ENCODE measurements at places on chromosomes 16 and 17. TPM values are rescaled to one million over a fixed set of nuclear protein-coding genes. Genes with fewer than 3 reads are reported as not detected.

- H3K27ac ChIP-seq: no peak overlapping the region
- H3K27me3 ChIP-seq: no peaks in the 10 kb centered on the region
- H3K36me3 ChIP-seq: no peaks in the 10 kb centered on the region
- DNase-seq: no peak
Measured at GRCh38 chr17:55246583-55246982, 18.2 kb upstream of the HLF start.

Gene IRX3
- total RNA-seq: 2.0 TPM

- H3K27ac ChIP-seq: peak overlapping the region; percentile 98
- H3K36me3 ChIP-seq: no peaks in the 10 kb centered on the region
- no peak for DNase-seq
- peak overlapping the region; percentile 87 for H3K4me3 ChIP-seq
- H3K4me1 ChIP-seq: peaks cover 16% of the 10 kb centered on the region
Measured at GRCh38 chr16:24538756-24539294, 541 bp upstream of the RBBP6 start.

DNA sequence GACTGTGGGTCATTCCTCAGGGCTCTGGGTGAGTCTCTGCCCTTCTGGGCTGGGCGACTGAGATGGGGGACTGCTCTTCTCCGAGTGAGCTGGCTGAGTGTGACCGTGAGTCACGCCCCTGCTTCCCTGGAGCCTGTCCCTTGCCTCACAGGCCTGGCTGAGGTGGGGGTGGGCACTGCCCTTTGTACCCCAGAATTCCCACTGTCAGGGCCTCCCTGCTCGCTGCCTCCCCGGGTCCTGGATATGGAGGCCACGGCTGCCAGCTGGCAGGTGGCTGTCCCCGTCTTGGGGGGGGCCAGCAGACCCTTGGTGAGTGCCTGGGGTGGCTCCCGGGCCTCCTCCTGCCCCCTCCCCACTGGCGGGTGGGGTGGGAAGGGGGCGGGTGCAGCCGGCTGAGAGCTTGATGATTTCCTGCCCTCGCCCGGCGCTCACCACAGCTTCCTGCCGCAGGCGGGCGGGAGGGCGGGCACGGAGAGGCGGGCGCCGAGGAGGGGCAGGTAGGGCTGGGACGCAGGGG lies at the start of gene LAT:
LAT (plus strand) TSS at position 434 of the 517 bp plus-strand sequence. CDS start 366 bp downstream, outside the sequence.
- H3K36me3 ChIP-seq: peaks cover 49% of the 10 kb centered on the region
- no peak within 1 kb of the TSS for H3K27ac ChIP-seq
- H3K4me1 ChIP-seq: no peaks in the 10 kb centered on the region
- no peaks in the 10 kb centered on the region for H3K27me3 ChIP-seq
- DNase-seq: no peak
- H3K4me3 ChIP-seq: peak within 1 kb of the TSS; percentile 31

DNA sequence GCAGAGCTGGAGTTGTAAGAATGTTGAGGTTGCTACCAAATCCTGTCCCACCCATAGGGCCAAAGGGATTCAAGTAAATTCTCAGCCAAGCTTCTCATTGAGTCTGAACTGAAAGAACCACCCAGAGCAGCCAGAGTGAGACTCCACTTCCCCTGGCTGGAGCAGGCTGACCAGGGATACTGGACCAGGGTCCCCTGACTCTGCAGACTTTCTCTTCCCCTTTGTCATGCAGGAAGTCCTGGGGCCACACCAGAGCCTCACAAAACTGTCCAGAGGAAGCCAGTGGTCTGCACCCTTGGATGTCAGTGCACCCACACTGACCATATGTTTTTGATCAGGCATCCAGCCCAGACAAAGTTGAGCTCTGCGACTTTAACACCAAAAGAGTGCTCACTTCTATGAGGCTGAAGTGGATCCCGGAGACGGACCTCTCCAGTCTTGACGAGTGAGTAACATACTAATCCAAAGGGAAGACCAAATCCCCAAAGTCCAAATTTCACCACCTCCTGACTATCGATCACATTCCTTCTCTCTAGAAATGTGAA lies 4.1 kb downstream of the NXN start:
- no peaks in the 10 kb centered on the region for H3K27me3 ChIP-seq
- H3K36me3 ChIP-seq: no peaks in the 10 kb centered on the region
- no peak overlapping the region for H3K27ac ChIP-seq
- H3K4me3 ChIP-seq: no peak overlapping the region
- DNase-seq: no peak

DNA sequence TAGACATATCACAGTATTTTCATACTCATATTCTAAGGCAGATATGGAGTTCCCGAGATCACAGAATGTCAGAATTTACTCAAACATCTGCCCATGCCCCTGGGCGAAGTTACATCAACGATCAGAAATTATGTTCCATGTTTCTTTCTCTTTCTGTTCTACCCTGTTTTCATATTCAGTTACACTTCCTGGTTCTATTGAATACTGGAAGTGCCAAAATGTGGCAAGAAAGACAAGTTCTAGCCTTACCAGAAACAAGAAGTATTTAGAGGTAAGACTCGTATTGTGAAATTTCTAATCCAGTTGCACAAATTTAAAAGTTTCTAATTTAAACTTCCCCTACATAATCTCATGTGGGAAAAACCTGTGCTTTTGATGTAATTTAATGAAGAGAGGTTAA lies 36.1 kb downstream of the KCNJ2 start:
- no peak for DNase-seq
- H3K27me3 ChIP-seq: no peaks in the 10 kb centered on the region
- H3K27ac ChIP-seq: no peak overlapping the region
- no peaks in the 10 kb centered on the region for H3K4me1 ChIP-seq
- no peaks in the 10 kb centered on the region for H3K36me3 ChIP-seq

Gene ABAT
- 9.3 TPM for total RNA-seq

GRCh38 chr17:1878419-1879121 lies 48.8 kb downstream of the RPA1 start:
- H3K36me3 ChIP-seq: peaks cover 57% of the 10 kb centered on the region
- H3K4me1 ChIP-seq: no peaks in the 10 kb centered on the region
- H3K27me3 ChIP-seq: no peaks in the 10 kb centered on the region
- DNase-seq: no peak
- no peak overlapping the region for H3K4me3 ChIP-seq

DNA sequence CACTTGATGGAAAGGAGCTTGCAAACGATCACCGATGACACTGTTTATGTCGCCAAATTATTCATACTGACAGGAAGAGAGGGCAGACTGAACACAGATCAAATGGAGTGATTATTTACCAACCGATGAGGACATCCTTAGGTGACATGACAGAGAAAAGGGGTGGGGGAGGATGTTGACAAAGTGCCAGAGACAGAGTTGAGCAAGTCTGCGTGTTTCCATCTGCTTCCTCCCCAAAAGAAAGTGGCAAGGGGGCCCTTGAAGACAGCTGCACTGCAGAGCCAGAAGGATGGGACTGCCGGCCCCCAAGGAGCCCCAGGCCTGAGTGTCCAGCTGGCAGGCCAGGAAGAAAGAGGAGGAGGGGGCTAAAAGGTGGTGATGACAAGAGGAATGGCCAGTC lies 191.0 kb upstream of the RPL38 start:
- H3K36me3 ChIP-seq: no peaks in the 10 kb centered on the region
- no peaks in the 10 kb centered on the region for H3K4me1 ChIP-seq
- no peak for DNase-seq
- no peaks in the 10 kb centered on the region for H3K27me3 ChIP-seq
- no peak overlapping the region for H3K4me3 ChIP-seq
- H3K27ac ChIP-seq: no peak overlapping the region

Gene PPP1R27
- not detected for total RNA-seq

Gene WNT9B
- total RNA-seq: not detected

- no peaks in the 10 kb centered on the region for H3K36me3 ChIP-seq
- no peaks in the 10 kb centered on the region for H3K27me3 ChIP-seq
- no peak overlapping the region for H3K27ac ChIP-seq
Measured at GRCh38 chr17:39633570-39634183, 3.3 kb upstream of the STARD3 start.

Gene NPIPA2
- 12.8 TPM for total RNA-seq

DNA sequence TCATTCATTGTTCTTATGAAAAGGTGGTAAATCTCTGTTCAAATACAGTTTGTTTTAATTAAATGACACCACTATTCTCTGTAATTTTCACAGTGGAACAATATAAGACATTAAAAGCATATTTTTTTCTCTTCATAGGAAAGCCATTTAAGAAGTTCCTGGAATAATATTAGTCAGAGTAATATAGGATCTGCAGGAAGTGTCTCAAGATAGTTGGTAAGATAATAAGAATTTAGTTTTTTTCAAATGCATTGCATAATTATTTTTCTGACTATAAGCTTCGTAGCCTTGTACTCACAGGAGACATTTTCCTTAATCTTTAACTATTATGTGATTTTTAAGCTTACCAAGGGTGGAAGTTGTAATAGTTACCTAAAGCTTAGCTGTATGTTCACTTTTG lies 16.9 kb downstream of the STXBP4 start:
- no peak overlapping the region for H3K27ac ChIP-seq
- peaks cover 13% of the 10 kb centered on the region for H3K4me1 ChIP-seq
- DNase-seq: no peak
- H3K4me3 ChIP-seq: no peak overlapping the region
- H3K36me3 ChIP-seq: no peaks in the 10 kb centered on the region
- no peaks in the 10 kb centered on the region for H3K27me3 ChIP-seq

Gene SLC12A4
- total RNA-seq: 163 TPM

- no peak for DNase-seq
- H3K4me1 ChIP-seq: no peaks in the 10 kb centered on the region
- H3K27me3 ChIP-seq: no peaks in the 10 kb centered on the region
- H3K4me3 ChIP-seq: no peak overlapping the region
- no peak overlapping the region for H3K27ac ChIP-seq
Measured at GRCh38 chr16:71426069-71426879, 15.6 kb downstream of the TLE7 start.

DNA sequence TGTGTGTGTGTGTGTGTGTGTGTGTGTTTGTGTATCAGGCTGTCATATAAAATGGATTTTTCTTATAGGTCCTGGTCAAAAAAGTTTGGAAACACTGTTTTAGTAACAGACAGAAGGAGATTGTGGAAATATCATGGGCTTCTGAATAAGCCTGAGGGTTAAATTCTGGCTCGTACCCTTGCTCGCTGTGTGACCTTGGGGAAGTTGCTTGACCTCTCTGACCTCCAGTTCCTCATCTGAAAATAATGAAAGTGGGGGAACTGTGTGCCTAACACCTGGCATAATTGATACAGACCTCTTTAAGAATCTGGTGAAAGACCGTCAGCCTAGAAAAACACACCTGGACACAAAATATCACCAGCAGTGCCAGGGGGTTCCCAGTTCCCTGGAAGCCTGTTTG lies 25.6 kb upstream of the PIK3R6 start:
- no peaks in the 10 kb centered on the region for H3K27me3 ChIP-seq
- no peaks in the 10 kb centered on the region for H3K36me3 ChIP-seq
- no peak overlapping the region for H3K27ac ChIP-seq

DNA sequence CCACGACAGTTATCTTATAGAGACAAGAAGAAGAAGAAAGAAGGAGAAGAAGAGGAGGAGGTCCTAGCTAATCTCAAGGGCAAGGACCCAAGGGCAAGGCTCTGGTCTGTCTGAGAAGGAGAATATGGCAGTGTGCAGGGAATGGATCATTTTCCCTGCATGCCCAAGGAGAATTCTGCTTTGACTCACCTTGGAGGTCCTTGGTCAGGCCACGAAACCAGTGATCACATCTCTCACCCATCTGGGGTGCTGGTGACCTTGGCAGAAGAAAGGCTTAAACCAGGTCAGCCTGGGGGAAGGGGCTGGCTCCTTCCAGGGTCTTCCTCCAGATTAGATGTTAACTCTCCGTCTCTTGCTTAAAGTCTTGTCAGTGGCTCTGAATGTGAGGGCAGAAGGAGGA lies 1.6 kb upstream of the FMNL1 start:
- no peaks in the 10 kb centered on the region for H3K27me3 ChIP-seq
- H3K4me1 ChIP-seq: peaks cover 7% of the 10 kb centered on the region
- no peak overlapping the region for H3K27ac ChIP-seq
- H3K36me3 ChIP-seq: no peaks in the 10 kb centered on the region
- no peak overlapping the region for H3K4me3 ChIP-seq

DNA sequence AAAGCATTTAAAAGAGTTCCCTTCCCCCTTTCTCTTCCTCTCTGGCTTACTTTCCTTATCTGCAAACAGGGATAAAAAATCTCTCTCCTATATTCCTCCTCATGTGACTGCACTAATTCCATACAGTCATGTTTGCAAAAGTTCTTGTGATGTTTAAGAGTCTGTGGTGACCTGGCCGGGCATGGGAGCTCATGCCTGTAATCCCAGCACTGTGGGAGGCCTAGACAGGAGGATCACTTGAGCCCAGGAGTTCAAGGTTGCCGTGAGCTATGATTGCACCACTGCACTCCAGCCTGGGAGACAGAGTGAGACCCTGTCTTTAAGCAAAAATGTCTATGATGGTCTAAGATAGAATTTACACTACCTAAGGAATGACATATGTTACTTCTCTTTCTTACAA lies 19.6 kb downstream of the NOG start:
- no peaks in the 10 kb centered on the region for H3K36me3 ChIP-seq
- no peaks in the 10 kb centered on the region for H3K4me1 ChIP-seq

Gene SECTM1
- total RNA-seq: 16.7 TPM

GRCh38 chr17:70355185-70355584 lies 185.9 kb downstream of the KCNJ2 start:
- H3K4me1 ChIP-seq: no peaks in the 10 kb centered on the region
- H3K27ac ChIP-seq: no peak overlapping the region
- no peak overlapping the region for H3K4me3 ChIP-seq
- H3K36me3 ChIP-seq: no peaks in the 10 kb centered on the region
- H3K27me3 ChIP-seq: no peaks in the 10 kb centered on the region

DNA sequence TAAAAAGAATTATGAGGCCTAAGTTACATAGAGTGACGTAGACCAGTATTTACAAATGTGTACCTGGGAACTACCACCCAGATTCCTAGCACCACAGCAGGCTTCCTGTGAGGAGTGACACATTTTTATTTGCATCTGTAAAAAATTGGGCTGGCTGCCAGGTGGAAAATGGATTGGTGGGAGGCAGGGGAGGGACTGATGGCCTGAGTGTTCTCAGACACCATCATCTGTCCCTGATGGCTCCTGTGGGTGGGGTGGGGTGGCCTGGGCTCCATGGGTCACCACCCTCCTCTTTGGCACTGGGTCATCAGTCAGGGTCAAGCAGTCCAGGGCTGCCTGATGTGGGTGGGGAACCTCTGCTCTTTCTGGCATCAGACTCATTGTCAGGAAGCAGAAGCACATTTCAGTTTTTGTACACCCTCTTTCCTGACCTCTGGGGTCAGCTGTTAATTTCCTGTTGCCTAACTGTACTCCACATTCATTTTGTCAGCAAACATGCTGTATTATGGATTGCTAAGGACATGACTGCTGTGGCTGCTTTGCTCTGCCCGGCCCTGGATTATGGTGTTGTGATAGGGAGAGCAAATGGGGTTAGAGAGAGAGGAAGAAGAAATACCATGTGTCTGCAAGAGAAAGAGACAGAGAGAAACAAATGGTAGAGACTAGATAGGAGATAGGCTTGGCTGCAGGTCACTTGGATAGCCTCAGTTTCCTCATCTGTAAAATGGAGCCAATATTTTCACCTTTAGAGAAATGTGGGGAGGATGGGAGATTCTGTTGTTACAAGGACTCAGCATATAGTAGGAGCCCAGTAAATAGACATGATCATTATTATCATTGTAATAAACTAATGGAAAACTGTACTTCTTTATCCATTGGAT lies 11.6 kb upstream of the MFAP4 start:
- H3K4me3 ChIP-seq: peak overlapping the region; percentile 37
- DNase-seq: peak; percentile 70
- no peaks in the 10 kb centered on the region for H3K36me3 ChIP-seq
- no peaks in the 10 kb centered on the region for H3K27me3 ChIP-seq
- peak overlapping the region; percentile 82 for H3K27ac ChIP-seq

- H3K4me3 ChIP-seq: no peak overlapping the region
- peaks cover 2% of the 10 kb centered on the region for H3K4me1 ChIP-seq
- H3K36me3 ChIP-seq: no peaks in the 10 kb centered on the region
- DNase-seq: no peak
- H3K27ac ChIP-seq: no peak overlapping the region
- H3K27me3 ChIP-seq: no peaks in the 10 kb centered on the region
Measured at GRCh38 chr16:85381738-85382592, 231.2 kb upstream of the GSE1 start.

Data from thoracic aorta (tissue), 2 donors.